ENCODE measurements at places on chromosomes 1 and 21.

DNA sequence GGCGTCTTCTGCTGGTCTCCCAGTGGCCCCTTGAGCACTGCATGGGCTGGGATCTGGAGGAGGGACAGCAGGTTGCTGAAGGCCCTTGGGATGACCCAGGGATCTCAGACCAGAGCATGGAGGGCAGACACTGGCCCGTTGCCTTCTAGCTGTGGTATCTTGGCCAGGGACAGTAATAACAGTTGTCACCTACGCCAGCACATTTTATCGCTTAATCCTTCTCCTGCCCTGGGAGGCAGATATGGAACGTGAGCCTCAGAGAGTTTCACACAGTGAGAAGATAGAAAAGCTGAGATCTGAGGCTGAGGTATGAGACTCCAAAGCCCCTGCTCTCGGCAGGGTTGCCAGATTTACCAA, 40.1 kb upstream of the RD3 start:
- no peak for DNase-seq

DNA sequence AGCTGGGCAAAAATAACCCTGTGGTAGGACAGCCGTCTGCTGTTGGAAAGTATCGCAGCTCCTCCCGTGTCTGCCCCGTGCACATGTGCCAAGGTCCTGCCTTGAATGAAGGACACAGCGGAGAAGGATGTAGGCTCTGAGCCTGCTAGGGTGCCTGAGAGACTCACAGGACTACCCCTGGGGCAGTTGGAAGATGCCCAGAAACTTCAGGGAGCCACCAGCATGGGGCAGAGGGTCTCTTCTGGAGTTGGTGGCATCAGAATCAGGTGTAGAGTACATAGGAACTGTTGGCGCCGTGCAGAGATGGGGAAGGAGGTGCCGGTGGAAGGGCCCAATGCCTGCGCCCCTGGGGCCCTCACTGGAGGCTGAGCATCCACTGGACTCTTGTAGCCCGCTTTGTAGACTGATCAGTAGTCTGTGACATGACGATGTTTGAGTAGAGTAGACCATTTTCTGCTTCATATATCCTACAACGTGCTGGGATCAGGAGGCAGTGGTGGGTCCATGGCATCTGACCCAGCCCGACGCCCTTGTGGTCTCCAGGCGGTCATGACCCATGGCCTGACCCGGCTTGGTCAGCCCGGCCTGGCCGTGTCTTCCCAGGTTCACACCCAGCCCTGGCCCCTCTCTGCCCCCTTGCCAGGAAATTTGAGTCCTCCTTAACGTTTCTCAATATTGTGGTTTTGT, 5.3 kb upstream of the C1orf174 start:
- DNase-seq = no peak

- DNase-seq = no peak
Observed at GRCh38 chr1:66416295-66416694, 117.7 kb upstream of the SGIP1 start.

DNA sequence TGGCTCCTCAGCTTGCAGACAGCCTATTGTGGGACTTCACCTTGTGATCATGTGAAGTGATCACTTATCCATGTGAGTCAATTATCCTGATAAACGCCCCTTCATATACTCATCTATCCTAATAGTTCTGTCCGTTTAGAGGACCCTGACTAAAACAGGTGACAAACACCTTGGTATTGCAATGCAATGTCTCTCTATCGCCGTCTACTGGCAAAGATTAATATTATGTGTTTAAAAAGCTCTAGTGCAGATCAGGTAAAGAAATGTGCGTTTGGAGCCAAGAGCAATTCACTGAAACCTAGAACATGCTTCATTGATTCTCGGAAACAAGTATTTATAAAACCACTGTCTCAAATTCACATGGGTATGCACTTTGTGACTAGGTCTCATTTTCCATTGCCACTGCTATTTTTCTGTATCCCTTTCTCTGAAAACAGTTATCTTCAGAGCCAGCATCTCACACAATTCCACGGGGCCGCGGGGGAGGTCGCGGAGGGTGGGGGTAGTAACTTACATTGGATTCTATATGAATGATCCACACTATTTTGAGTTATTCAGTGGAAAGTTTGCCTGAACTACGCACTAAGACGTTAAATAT, 554.6 kb upstream of the NCAM2 start:
- no peak for DNase-seq

GRCh38 chr1:61289232-61290098, 207.1 kb downstream of the NFIA start:
- DNase-seq = no peak
